Caki2 (cell line): ENCODE measurements at places on chromosomes 5 and 9. TPM values are rescaled to one million over a fixed set of nuclear protein-coding genes. Genes with fewer than 3 reads are reported as not detected.

- no peak for DNase-seq
Observed at GRCh38 chr5:180592176-180592575, 877 bp upstream of the SCGB3A1 start.

The CCL27 gene
- total RNA-seq = 1.3 TPM in 1 of 2 replicates, not detected in the other

The DDX4 gene
- not detected in 2 replicates for total RNA-seq

GRCh38 chr9:133739408-133740280, 1.5 kb upstream of the SARDH start:
- DNase-seq = no peak

The GPR21 gene
- not detected in 2 replicates for total RNA-seq

DNA sequence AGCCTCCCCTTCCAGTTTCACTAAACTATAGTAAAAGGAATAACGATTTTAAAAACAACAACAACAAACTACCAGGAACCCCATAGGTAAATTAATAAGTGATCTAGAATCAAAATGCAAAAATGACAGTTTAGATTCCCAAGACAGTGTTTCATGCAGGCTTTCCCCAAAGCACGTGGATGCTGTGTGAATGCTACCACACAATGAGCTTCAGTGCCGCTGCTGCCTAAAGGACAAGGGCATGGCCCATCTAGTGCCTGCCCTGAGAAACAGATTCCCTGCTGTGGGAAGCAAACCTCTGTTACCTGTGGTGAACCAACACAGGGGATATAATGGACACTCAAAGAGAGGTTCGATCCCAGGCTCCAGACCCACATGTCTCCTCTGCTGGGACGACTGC, 23.7 kb upstream of the CKMT2 start:
- no peak for DNase-seq

DNA sequence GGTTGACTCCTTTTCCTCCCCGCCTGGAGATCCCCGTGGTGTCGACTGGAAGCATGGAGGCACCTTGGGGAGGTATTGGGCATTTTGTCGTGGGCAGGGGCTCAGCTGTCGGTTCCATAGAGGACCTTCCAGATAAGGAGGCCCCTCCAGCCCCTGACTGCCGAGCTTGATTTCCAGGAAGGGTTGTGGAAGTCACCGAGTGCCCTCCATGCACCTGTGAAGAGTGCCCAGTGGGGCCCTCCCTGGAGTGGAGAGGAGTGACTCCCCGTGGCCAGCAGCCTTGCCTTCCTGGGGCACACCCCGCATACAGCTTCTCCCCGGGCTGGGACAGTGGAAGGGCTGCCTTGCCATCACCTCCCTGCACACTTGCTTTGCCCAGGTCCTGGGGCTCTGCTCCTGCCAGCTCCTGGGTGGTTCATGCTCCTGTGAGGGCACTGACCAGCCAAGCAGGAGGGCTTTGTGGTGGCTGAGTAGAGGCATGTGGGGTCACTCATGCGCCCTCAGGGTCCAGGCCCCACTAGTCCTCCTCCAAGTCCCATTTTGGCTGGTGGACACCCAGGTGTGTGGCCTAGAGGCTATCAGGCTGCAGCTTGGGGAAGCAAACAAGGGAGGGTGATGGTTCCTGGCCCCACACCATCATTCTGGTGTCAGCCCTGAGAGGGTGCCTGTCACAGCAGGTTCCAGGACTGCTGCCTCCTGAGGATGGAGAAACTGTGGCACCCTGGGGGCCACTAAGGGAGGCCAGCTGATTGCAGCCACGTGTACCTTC, 133.0 kb downstream of the WNK2 start:
- no peak for DNase-seq

- no peak for DNase-seq
Observed at GRCh38 chr9:110555551-110556331, 23.8 kb downstream of the SVEP1 start.

DNA sequence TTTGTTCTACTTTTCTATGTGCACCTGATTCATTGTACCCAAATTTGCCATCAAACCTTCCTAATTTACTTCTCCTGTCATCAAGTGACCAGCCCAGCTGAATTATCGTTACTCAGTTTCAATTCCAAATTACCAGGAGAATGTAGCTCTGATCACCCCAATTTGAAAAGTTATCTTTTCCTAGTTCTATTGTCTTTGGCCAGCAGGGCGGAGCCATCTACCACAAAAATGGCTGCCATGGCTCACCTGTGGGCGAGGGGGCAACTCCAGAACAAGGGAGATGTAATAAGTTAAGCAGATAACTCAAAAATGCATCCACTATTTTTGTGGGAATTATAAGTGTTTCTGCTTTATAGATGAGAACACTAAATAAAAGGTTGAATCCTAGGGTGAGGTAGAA, 133.8 kb upstream of the MOCS2 start:
- no peak for DNase-seq

The SPINK13 gene
- 0.14 and 1.3 TPM in 2 replicates for total RNA-seq

The TTC39B gene
- total RNA-seq = 0.81 and 8.0 TPM in 2 replicates

DNA sequence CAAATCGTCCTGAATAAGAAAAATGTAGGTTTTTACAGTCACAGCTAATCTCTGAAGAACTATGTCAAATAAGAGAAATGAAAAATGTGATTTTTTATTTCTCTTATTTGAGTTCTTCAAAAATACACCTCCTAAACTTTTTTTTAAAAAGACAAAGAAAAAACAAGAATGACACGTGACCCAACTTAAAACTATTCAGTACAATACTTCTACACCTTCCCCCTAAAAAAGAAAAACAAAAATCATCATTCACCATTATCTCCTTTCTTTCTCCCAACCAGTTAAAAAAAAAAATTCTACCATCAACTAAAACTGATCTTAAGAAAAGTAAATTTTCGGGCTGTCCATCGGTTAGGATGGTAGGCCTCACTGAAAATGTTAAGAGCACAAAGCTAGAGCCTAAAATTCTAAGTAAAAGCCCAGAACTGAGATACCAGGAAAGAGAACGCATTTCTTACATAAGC, 2.1 kb downstream of the RNF145 start:
- DNase-seq = no peak

DNA sequence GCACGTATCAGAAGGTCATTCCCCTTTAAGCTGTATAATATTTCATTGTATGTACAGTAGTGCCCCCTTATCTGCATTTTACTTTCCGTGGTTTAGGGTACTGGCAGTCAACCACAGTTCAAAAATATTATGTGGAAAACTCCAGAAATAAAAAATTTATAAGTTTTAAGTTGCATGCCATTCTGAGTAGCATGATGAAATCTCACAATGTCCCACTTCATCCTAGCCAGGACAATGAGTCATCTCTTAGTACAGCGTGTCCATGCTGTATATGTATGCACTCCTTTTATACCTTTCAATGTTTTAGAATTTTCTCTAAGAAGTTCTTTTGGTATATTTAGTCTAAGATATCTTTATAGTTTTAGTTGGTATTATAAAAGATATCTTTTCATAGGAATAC, 115.0 kb upstream of the HAND1 start:
- no peak for DNase-seq

The SV2C gene
- not detected in 2 replicates for total RNA-seq

- DNase-seq = no peak
Observed at GRCh38 chr5:127518319-127518621, 830 bp downstream of the PRRC1 start.

GRCh38 chr5:26942481-26942880, 95.9 kb downstream of the CDH9 start:
- no peak for DNase-seq

The SOX30 gene
- not detected in 2 replicates for total RNA-seq

GRCh38 chr9:92616199-92616641, 53.7 kb downstream of the IPPK start:
- no peak for DNase-seq

- no peak for DNase-seq
Observed at GRCh38 chr5:71632168-71632567, 45.0 kb downstream of the MCCC2 start.

GRCh38 chr5:127340606-127341005, 50.0 kb downstream of the MEGF10 start:
- no peak for DNase-seq

The TMEM252 gene
- not detected in 2 replicates for total RNA-seq

DNA sequence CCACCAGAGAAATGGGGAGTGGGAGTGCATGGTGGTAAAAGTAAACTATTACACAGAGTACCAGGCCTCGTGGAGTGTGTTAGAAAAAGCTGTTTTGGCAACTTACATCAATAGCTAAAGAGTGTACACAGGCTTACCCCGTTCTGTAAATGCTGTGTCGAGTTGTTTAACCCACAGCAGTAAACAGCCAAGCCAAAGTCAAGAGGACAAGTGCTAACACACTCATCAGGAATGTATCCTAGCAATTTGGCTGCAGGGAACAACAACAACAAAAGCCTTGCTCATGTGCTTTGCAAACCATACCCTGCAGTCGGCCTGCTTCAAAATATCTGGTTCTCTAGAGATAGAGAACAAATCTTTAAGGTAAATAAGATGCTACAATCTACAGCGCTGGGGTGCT, 15.9 kb downstream of the DAP start:
- DNase-seq = no peak

DNA sequence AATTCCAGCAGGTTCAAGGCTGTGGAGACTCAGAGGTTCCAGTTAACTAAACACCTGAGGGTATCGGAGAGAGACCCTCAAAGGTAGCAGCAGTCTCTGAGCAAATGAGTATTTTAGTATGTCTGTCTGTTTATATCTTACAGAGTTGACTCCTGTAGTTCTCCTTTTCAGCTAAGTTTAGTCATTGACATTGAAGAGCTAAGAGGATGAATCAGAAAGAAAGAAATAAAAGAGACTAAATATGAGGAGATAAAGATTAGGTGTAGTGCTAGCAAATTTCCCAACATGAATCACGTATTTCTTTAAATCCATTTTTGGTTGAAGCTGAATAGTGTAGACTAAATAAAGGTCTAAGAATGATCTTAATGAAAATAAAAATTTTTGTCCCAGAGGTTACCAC, 474.0 kb upstream of the RGMB start:
- DNase-seq = no peak

The BNIP1 gene
- total RNA-seq = 25.2 and 30.4 TPM in 2 replicates

- DNase-seq = no peak
Observed at GRCh38 chr9:93149361-93149760, 15.3 kb upstream of the NINJ1 start.

DNA sequence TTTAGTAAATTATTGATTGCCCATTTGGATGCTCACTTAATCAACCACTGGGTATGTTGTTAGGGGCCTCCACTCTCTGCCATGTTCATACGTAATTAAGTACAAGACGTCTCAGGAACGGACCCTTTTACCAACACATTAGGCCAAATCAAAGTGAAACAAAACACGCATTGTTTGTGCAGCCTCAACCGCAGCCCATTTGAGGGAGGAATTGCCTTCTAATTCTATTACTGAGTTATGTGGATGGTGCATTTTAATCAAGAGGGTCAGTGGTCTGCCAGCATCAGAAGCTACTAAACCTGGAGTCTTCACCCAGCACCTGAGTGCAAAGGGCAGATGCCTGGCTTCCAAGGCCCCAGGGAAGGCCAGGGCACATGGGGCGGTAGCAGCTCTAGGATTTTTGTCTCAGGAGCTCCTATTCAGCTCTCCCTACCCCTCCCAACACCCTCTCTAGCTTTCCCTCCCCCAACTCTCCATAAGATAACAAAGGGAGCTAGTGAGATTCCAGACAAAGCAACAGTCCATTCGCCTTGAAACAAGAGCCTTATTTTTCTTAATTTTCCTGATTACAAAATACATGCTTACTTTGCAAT, 7.9 kb upstream of the MED27 start:
- DNase-seq = no peak

DNA sequence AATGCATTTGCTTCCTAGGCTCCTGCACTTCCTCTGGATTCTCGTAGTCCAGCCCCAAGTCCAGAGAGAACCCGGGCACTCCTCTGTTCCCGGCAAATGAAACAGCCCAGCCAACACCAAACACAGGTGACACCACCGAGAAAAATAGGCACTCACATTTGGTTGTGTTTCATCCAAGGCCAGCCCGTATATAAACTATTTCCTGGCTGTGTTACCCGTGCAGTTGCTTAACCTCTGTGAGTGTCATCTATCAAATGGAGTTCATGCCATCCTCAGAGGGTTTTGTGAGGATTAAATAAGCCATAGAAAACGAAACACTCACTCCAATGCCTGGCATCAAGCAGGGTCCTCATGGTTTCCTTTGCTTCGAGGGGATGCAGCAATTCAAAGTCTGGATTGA, 115.2 kb downstream of the BOD1 start:
- no peak for DNase-seq

The TTLL11 gene
- total RNA-seq = 1.7 TPM in 1 of 2 replicates, not detected in the other

The CTXN3 gene
- not detected in 2 replicates for total RNA-seq

The CNTNAP3B gene
- 10.6 and 12.6 TPM in 2 replicates for total RNA-seq

The CARD6 gene
- 0.06 TPM in 1 of 2 replicates, not detected in the other for total RNA-seq
